ENCODE measurements at places on chromosomes 1 and 21.
A peak's percentile ranks its signal among the peaks of the same experiment; 100 is the strongest.

DNA sequence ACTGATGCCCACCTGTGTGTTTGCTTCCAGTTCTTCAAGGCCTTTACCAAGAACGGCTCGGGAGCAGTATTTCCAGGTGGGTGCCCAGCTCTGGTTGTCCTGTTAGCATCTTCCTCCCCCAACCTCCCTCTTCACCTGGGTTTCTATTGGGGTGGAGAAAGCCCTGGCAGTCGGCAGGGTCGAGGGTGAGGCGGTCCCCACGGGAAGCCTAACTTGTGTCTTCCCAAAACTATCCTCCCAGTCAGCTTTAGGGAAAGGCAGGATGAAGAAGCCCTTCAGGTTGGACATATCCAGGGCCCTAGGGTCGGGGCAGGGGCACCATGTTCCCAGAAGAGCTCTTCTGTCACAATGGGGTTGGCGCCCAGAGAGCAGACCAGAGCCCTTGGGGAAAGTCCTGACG is 20.6 kb downstream of the QSOX1 start:
- DNase-seq, result no peak

GRCh38 chr1:236837897-236838296 is 42.8 kb downstream of the MTR start:
- no peak for DNase-seq

GRCh38 chr1:19708567-19709110 is 44.0 kb downstream of the HTR6 start:
- no peak for DNase-seq

- DNase-seq, result no peak
Observed at GRCh38 chr21:32335601-32336575, 37.2 kb downstream of the MRAP start.

DNA sequence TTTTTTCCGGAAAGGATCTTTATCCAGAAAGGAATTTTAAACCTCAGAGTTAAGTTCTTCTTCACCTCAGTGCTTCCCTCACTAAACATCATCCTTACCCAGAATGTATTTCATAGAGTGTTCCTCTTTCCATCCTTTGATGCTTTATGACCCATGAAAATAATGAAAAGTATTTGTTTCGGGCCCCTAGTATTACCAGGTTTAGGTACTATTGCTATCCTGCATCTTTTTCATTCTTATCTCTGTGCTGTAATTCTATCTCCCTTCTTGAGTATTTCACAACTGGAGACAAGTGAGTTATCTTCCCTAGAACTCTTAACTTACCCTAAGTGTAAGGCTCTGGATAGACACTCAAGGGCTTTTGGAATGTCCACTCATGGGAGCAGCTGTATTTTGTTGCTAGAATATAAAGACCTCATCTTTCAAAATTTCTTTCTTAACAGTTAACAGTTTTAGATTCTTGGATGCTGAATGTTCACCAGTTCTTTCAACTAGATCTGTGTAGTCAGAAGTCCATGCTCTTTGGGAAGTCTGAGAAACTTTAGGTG is 26.2 kb downstream of the UCK2 start:
- no peak for DNase-seq

DNA sequence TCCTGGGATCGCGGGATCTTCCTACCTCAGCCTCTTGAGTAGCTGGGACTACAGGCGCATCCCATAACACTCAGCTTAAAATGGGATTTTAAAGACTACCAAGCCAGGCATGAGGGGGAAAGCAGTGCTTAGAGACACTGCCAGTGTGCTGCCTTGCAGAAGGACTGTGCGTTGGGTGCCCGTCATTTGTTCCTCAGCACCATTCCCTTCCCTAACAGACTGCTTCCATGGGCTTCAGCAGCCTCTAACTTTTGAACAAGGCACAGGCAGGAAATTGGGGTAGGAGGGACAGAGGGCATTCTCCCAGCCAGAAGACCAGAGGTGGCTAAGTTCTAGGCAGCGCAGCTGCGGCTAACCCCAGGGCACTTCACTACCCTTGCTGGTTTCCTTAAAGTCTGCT is 73.9 kb upstream of the USP24 start:
- no peak for DNase-seq

DNA sequence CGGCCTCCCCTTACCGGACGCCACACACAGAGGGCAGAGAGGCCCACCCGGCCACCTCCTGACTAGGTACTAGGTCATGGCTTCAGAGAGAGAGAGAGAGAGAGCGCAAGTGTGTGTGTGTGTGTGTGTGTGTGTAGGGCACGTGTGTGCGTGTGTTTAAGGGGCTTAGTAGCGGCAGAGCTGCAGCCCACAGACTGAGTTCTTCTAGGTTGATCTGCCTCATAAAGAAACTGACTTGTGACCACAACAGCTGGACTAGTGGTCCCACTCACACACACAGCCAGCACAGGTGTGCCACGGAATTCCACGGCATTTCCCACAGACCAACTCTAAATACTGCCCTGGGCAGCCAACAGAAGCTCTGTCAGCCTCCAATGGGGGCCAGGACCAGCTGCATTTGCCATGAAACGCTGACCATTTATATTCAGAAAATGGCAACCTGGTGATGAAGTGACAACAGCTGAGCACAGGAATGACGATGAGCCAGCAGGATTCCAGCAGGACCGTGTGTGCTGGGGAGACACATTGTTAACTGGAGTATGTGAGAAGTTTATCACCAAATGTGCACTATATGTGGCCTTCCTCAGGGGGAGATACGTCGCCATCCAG is 38.8 kb upstream of the GPR153 start:
- DNase-seq, result no peak

DNA sequence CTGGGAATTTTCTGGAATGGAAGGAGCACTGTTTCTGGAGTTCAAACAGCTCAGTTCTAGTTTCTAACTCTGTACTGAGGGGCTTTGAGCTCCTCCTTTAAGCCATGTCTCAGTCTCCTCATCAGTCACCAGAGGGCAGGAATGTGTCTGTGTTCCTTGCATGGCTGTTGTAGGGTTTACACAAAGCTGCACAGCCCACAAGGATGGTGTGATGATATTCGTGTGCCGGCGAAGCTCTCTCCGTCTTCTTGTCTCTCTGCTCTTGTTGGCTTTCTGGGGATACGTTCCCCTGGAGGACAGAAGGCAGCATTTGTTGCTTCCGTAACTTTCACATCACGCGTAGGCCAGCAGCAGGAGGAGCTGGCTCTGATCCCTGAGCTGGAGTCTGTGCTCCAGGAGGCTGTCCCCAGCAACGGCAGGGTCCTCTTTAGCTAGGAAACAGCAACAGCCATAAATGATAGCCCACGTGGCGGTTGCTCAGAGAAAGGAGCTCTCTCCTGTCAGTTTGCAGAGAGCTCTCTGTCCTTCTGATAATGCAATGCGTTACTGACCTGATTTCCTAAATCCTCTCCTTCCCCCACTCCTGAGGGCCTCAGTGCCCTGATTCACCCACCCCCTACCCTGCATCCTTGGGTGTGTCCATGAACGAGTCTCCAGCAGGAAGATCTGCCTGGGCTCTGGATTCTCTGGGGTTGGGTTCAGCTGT is 189.2 kb upstream of the VAMP3 start:
- no peak for DNase-seq

- DNase-seq, result no peak
Observed at GRCh38 chr1:87791931-87792740, 463.5 kb downstream of the LMO4 start.

DNA sequence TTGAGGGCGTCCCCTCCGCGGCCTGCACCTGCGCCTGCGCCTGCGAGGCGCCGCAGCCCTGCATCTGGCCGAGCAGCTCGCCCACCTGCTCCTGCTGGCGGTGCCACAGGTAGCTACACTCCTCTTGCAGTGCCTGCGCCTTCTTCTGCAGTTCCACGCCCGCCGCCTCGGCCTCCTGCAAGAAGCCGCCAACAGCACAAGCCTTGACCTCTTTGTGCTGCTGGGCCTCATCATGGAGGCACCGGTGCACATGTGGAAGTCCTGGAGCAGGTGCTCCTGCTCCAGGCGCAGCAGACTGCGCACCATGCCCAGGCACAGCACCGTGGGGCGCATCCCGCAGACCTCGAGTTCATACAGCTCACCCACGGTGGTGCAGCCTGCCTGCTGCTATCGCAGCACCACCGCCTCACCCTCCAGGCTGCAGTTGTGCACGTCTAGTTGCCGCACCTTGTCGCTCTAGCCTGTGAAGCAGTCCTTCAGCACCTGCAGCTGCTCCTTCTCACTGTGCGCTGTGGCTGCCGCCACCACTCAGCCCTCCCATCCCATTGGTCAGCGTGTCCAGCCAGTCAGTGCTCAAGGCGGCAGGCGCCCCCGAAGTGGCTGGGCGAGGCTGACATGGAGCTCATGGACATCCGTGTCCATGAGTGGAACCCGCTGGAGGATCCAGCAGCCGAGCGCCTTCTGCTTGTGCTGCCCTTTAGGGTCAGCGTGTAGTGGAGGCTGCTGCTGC is 12.2 kb upstream of the CD2 start:
- no peak for DNase-seq

DNA sequence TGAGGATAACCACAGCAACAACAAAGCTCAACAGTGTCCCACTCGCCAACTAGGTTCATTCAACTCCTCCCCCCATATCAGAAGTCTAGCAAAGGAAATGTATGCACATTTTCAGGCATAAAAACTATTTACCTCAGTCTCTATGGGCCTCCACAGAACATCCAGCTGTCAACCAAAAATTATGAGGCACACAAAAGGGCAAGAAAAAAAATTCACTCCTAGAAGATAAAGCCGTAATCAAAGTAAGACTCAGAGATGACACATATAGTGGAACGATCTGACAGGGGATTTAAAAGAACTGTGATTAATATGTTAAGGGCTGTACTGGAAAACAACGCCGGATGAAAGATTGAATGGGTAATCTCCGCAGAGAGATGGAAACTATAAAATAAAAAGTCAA is 158.7 kb downstream of the NTPCR start:
- DNase-seq, result no peak

- DNase-seq, result no peak
Observed at GRCh38 chr1:172452536-172453152, 8.8 kb upstream of the PIGC start.

DNA sequence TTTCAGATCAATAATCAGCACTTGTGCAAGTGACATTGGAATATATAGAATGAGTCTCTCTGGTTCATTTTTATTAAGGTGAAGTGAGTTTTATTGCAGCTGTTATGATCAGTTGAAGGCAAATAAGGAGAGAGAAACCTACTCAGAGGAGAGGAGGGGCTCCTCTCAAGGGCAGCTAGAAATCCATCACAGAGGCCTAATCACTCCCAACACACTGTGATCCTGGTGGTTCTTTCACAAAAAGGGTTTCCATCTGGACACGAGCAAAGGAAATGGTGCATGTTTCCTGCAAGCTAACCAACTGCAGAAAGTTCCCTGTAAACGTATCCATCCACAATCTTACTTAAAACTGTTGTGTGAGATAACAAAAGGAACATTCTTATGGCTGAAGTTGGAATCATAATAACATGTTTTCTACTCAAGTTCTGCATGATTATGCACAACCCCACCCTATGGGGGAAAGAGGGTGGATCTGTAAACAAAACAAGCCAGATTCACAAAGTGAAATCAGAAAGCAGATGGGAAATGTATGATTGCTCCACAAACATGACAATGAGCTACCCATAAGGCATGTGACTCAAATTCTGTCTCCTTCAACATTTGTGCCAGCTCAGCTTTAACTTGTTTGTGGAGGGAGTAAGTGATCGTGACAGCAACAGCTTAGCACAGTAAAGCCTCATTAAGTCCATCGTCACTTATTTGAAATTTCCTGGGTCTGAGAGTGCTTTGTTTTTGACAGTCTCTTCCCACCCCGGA is 141.2 kb upstream of the ST6GALNAC5 start:
- DNase-seq, result no peak

GRCh38 chr1:193019442-193020026 is 39.6 kb downstream of the UCHL5 start:
- DNase-seq, result no peak

GRCh38 chr21:28154121-28154520 is 838.6 kb downstream of the LTN1 start:
- no peak for DNase-seq

- no peak for DNase-seq
Observed at GRCh38 chr21:35335951-35336446, 286.9 kb upstream of the RUNX1 start.

- no peak for DNase-seq
Observed at GRCh38 chr1:183817576-183818288, 12.8 kb downstream of the RGL1 start.

GRCh38 chr1:47367651-47368050 is 34.1 kb downstream of the CMPK1 start:
- DNase-seq, result no peak

GRCh38 chr1:243490748-243491686 is 235.2 kb downstream of the SDCCAG8 start:
- no peak for DNase-seq

DNA sequence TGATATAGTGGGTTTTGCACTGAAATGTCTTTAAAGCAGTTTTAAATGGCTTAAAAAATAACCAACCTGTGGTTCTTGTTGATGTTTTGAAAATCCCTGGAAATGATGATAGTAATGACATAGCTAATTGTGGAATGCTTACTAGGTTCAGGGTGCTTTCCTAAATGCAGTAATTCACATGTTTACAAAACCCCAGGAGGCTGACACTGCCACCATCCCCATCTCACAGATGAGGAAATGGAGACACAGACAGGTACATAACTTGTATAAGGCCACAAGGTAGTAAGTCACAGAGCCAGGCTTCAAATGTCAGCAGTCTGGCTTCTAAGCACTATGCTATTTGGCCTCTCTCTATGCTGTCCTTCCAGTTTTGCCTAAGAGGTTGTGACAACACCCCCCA is 40.6 kb downstream of the C8B start:
- no peak for DNase-seq

DNA sequence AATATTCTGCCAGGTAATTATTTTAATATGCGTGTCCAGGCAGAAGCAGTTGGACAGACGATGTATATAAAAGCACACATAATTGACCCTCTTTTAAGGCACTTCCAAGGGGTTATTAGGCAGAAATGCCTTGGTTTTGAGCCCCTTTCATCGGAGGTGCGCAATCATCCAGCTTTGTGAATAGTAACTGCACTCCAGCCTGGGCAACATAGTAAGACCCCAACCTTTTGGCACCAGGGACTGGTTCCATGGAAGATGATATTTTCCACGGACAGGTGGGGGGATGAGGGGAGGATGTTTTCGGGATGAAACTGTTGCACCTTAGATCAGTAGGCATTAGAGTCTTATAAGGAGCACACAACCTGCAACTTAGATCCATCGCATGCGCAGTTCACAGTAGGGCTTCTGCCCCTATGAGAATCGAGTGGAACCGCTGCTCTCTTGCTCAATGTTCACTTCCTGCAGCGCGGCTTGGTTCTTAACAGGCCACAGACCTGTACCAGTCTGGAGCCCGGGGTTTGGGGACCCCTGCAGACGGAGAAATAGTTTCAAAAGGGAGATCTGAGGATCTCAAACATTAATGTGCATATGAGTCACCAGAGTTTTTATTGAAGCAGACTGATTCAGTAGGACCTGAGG is 1.8 kb upstream of the MCOLN2 start:
- no peak for DNase-seq

- no peak for DNase-seq
Observed at GRCh38 chr21:45505416-45506021, 36.7 kb downstream of the SLC19A1 start.

GRCh38 chr1:115469703-115470476 is 131.8 kb upstream of the NGF start:
- DNase-seq, result peak; percentile 56

GRCh38 chr21:42317341-42317741 is 2.1 kb upstream of the TFF3 start:
- no peak for DNase-seq

- DNase-seq, result no peak
Observed at GRCh38 chr1:177589166-177589565, 380.7 kb downstream of the SEC16B start.

All from HuH-7.5 (cell line).